ENCODE measurements at places on chromosomes 2 and 18.

DNA sequence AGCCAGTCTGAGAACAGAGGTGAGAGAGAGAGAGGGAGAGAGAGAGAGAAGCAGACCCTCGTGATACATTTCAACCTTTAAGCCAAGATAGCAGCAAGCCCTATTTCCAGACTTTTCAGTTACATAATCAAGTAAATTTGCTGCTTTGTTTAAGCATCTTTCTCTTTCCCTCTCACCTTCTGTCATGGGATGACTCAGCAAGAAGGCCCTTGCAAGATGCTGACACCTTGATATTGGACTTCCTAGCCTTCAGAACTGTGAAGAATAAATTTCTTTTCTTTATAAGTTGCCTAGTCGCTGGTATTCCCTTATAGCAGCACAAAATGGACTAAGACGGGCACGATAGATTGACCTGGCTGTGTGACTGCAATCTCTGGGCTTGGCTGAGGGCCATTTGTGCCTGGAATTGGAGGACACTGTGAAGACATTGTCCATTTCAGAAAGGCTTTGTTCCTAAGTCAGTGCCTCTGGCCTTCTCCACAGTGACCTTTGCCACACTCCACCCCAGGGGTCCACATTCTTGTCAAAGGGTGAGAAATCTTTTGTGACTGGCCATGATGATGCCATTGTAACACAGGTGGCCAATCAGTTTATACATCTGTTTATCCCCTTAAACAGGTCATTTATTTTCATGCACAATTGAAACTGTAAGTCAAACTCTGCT, 51.3 kb upstream of the ITSN2 start:
- DNase-seq = no peak

DNA sequence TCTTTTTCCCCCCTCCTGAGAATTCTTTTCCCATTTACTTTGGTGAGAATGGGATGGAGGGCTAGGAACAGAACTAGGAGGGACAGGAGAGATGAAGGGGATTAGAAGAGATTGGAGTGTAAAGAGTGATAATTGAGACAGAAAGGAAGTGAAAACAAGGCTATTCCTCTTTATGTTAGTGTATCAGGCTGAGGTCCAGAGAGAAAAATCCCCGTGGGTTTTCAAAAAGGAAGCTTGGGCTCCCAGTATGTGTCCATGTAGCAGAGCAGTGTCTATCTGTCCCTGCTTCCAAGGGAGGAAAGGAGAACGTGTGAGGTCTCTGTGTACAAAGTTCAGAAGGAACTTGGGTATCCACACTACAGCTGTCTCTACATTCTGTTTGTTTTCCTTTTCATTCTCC, 59.9 kb upstream of the KCNE4 start:
- DNase-seq = no peak

GRCh38 chr2:213288913-213289700, 4.8 kb downstream of the SPAG16 start:
- no peak for DNase-seq

DNA sequence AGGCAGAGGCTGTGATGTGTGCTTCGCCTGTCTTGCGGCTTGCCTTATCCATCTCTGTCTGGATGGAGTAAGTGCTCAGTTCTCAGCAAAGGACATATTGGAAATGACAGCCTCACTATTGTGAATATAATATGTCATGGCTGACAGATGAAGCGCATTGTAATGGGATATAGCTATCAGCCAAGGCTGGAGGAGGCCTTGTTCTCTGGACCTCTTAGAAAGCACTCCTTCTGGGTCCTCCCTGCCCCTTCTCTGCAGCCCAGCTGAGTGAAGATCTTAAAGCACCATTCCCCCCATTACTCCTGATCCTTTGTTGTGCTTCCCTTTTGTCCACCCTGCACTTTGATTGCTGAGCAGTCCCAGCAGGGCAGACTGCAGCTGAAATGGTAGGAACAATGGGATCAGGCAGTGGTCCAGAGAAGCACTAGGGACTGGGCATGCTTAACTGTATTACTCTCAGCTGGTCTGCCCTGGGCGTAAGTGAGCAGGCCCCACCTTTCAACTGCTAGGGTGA, 265.3 kb downstream of the SETBP1 start:
- no peak for DNase-seq

- no peak for DNase-seq
Observed at GRCh38 chr2:211045025-211045424, 488.6 kb downstream of the CPS1 start.

- peak; percentile 13 for DNase-seq
Observed at GRCh38 chr2:217568289-217568971, 434.4 kb downstream of the TNS1 start.

GRCh38 chr2:202278036-202278760, 12.6 kb downstream of the NOP58 start:
- no peak for DNase-seq

- no peak for DNase-seq
Observed at GRCh38 chr2:47300609-47301276, 102.2 kb upstream of the MSH2 start.

DNA sequence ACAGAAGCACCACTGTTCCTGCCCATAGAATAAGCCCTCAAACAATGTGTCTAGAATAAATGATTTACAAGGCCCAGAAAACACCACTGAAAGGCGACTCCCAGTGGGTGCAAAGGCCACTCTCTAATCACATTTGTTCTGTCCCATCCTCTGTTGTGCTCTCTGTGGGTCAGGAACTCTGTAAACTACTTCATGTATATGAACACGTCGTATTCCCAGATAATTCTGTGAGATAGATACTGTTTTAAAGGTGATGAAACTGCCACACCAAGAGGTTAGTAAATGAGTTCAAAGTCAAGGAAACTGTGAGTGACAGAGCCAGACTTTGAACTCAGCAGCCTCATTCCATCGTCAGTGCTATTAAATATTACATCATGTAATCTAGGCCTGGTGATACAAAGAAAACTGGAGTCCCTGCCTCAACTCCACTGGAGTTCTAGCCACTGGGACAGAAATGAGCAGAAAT, 269.7 kb upstream of the DCC start:
- no peak for DNase-seq

DNA sequence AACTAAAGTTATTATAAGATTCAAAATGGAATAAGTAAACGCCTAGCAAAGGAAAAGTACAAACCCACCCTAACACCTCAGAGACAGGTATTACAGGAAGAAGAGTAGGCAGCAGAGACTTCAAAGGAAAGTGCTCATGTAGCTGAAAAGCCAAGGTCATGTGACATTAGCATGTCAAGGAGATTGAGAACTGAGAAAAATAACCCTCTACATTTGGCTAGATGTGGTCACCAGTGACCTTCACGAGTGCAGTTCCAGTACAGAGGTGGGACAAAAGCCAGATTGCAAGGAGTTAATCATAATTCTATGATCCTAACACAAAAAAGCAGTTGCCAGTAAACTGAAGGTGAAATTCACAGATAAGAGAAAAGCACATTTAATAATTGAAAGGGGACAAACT, 252.7 kb downstream of the ZEB2 start:
- DNase-seq = no peak

- DNase-seq = no peak
Observed at GRCh38 chr2:129518937-129519336, 460.5 kb upstream of the RAB6C start.

DNA sequence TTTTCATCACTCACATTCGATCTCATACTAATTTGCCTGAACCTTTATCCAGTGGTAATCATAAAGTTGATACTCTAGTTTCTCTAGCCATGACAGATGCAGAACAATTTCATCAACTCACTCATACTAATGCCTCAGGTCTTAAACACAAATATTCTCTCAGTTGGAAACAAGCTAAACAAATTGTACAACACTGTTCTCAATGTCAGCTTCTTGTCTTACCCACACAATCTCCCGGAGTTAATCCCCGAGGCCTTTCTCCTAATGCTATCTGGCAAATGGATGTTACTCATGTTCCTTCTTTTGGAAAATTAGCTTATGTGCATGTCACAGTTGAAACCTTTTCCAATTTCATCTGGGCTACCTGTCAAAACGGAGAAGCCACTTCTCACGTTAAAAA, 11.5 kb upstream of the CNOT11 start:
- DNase-seq = no peak

DNA sequence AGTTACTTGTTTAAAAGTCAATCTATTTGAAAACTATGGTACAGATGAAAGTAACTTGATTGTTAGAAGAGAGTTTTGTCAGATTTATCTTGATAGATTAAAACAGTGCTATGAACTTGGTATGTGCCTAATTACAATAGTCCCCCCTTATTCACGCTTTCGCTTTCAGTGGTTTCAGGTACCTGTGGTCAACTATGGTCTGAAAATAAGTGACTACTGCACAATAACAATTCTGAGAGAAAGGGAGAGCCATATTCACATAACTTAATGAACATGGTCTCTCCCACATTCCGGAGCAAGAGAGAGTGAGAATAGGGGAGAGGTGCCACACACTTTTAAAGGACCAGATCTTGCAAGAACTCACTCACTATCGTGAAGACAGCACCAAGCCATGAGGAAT, 13.2 kb upstream of the MAP4K4 start:
- DNase-seq = no peak

DNA sequence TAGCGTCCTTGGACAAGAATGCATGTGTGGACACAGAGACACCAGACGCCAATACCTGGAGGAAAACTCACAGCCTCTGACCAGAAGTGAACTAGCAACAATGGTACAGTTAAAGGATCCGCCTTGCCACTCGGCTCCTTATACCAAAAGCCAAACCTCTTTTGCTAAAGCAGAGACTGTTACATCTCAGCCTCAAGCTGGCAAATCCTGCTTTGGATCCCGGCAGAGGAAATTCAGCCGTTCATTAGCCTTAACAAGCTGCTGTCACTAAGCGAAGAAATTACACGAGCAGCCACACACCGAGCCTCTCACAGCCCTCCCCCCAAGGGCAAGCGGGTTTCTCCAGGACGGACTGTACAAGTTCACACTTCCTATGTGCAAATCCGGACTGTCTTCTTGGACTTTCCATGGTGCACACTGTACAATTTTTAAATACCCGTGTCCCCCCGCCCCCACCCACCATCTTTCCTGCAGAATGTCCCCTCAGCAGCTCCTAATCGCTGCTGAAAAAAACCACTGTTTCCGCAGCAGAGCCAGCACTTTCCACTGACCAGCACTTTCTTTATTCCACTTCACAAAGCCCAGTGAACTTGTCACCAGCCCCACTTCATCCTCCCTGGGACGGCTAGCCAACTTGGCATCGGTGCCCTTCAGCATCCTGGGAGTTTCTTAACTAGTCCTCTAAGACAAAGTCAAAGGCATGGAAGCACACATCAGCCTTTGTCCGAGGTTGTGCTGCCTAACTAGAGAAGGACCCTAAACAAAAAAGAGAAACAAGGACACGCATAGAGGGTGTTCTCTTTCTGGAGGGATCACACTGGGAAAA, 1.5 kb downstream of the KLF7 start:
- DNase-seq = no peak
